ENCODE measurements at places on chromosomes 16 and 17.

- no peak for DNase-seq
These were observed 5.1 kb upstream of the ZNF385C start for GRCh38 chr17:42103221-42103954.

DNA sequence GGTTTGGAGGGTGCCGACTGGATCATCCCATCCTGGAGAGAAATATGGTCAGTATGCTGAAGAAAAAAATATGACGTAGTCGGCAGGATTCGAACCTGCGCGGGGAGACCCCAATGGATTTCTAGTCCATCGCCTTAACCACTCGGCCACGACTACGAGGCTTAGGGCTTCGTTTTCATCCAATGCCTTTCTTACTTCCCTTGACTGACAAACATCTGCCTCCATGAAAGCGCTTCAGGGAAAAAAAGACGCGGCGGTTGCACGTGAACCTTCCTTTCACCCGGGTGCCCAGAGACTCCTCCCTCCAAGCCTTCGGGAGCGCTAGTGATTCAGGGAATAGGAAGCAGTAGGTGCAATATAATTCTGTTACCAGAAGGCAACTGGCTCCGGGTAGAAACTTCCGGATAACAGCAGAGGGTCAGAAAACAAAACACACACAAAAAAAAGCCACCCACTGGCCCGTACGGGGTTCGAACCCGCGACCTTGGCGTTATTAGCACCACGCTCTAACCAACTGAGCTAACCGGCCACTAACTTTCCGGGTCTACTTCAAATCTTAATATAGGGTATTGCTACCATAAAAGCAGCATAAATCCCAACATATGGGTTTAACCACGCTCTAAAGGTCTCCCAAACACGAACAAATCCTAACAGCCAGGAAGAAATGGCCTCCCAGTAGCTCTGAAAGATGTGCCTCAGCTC lies 16.3 kb upstream of the AURKB start:
- no peak for DNase-seq

- no peak for DNase-seq
These were observed 16.9 kb upstream of the ABCC12 start for GRCh38 chr16:48172682-48173081.

GRCh38 chr17:17605729-17606088 lies 14.2 kb upstream of the PEMT start:
- DNase-seq: no peak

DNA sequence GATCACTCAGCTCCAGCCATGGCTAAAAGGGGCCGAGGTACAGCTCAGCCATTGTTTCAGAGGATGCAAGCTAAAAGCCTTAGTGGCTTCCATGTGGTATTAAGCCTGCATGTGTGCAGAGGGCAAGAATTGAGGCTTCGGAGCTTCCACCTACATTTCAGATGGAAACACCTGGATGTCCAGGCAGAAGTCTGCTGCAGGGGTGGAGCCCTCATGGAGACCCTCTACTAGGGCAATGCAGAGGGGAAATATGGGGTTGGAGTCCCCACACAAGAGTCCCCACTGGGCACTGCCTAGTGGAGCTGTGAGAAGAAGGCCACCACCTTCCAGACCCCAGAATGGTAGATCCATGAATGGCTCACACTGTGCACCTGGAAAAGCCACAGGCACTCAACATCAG lies 14.7 kb upstream of the PSMD11 start:
- no peak for DNase-seq

All from activated CD4-positive, CD25-positive, alpha-beta regulatory T cell treated with anti-CD3 and anti-CD28 coated beads, Interleukin-2, amount 50 U/mL, for 16 hours (primary cell).